ENCODE measurements at places on chromosomes 2 and 18.

- DNase-seq = no peak
These were observed 18.1 kb upstream of the LYPD6B start for GRCh38 chr2:149020432-149020851.

DNA sequence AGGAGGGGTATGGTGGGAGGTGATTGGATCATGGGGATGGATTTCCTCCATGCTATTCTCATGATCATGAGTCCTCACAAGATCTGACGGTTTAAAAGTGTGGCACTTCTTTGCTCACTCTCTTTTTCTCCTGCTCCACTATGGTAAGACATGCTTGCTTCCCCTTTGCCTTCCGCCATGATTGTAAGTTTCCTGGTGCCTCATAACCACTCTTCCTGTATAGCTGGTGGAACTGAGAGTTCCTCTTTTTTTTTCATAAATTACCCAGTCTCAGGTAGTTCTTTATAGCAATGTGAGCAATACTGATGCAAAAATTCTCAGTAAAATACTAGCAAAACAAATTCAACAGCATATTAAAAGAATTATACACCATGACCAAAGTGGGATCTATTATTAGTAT lies 728.5 kb upstream of the SLC8A1 start:
- DNase-seq = no peak

GRCh38 chr2:23493846-23494245 lies 108.9 kb downstream of the KLHL29 start:
- no peak for DNase-seq

DNA sequence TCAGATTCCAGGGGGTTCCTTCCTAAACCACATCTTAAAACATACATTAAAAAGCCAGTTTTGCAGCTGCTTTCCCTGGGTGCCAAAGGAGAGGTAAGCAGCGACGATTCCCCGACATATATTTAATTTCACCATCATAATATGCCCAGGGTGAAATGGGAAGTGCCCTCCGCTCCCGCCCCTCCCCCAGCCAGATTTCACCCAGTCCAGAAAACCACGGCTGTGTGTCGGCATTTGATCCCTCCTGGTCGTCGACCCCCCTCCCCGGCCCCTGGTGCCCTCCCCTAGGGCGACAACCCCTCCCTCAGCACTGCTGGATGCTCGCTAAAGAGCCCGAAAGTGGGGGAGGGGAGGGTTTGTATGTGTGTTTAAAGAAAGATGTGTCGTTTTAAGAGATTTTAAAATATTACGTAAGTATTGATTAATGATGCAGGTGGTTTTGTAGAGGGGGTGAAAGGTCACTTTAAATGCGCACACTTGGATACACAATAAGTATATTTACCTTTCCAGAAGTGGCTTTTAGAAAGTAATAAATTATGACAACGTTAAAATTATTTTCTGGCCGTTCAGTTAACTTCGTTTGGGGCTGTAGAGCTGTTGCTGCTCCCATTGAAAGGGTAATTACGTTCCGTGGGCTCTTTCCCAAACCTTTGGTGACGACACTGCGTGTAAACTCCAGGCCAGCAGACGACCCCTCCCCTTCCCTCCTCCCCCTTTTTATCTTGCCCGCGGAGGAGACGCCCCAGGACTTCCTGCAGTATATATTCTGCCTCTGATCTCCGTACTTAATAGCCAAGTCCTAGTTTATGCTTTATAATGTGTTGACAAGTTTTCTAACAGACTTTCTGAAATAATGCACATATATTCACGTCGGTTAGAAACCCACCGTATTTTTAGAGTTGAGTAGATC lies 3.4 kb upstream of the BCL11A start:
- no peak for DNase-seq

- no peak for DNase-seq
These were observed 33.0 kb downstream of the MAL start for GRCh38 chr2:95058466-95058988.

GRCh38 chr2:46379213-46380037 lies 82.2 kb downstream of the EPAS1 start:
- DNase-seq = no peak

GRCh38 chr2:208983486-208983885 lies 440.4 kb upstream of the MAP2 start:
- DNase-seq = no peak

GRCh38 chr2:10688921-10689807 lies 611 bp downstream of the NOL10 start:
- no peak for DNase-seq

GRCh38 chr18:61664419-61665084 lies 228.3 kb downstream of the RNF152 start:
- DNase-seq = no peak

DNA sequence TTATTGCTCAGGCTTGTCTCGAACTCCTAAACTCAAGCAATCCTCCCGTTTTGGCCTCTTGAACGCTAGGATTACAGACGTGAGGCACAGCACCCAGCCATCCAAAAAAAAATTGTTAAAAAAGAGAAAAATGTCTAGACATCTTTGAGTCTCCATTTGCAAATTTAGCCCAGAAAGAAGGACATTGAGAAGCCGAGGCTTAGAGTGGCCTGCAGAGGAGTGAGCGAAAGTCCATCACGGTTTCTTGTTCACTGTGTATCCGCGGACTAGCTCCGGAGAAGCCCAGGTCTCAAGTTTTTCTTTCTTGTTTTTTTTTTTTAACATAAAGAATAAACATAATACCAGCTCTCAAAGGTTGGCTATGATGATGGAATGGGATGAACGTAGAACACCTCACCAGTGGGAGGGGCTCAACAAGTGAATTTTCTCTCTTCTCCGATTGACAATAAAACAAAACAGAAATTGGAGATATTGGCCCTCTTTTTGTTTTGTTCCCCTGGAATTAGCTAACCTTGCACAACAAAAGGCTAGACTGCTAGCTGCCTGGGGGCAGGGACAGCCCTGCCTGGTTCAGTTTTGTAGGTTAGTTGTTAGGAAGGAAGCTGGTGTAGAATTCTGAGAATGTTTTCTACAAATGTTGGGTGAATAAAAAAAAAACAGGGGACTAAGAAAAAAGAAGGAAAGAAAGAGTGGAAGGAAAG lies 163.4 kb downstream of the MYCN start:
- no peak for DNase-seq

DNA sequence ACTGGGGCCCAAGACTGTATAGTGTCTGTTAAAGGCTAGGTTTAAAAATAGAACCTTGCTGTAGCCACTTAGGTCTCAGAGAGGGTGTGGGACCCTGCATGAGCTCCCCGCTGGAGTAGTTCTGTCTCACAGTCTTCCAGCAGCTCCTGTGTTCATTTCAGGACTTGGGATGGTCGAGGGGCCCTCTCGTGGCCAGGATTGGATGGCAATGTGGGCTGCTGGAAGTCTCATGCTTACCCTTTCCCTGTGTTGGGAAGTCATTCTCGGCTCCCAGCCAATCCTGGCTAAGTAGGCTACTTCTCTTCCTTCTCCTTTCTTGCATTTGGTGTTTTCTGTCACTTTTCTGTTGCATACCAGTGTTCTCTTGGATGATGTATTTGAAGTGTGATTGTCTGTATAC lies 284.0 kb upstream of the GCFC2 start:
- no peak for DNase-seq

DNA sequence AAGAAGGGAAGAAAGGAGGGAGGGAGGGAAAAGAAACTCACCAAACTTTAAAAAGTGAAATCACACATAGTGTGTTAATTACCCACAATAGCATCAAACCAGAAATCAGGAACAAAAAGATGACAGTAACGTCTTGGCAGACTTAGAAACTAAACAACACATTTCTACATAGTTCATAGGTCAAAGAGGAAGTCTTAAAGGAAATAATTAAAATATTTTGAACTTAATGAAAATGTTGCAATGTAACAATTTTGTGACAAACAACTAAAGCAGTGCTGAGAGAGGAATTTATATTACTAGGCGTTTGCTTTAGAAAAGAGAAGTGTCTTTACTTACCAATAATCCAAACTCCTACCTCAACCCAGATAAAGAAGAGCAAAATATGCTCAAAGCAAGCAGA lies 505.0 kb upstream of the ID2 start:
- no peak for DNase-seq

GRCh38 chr2:61536180-61536571 lies 2.0 kb downstream of the XPO1 start:
- no peak for DNase-seq

DNA sequence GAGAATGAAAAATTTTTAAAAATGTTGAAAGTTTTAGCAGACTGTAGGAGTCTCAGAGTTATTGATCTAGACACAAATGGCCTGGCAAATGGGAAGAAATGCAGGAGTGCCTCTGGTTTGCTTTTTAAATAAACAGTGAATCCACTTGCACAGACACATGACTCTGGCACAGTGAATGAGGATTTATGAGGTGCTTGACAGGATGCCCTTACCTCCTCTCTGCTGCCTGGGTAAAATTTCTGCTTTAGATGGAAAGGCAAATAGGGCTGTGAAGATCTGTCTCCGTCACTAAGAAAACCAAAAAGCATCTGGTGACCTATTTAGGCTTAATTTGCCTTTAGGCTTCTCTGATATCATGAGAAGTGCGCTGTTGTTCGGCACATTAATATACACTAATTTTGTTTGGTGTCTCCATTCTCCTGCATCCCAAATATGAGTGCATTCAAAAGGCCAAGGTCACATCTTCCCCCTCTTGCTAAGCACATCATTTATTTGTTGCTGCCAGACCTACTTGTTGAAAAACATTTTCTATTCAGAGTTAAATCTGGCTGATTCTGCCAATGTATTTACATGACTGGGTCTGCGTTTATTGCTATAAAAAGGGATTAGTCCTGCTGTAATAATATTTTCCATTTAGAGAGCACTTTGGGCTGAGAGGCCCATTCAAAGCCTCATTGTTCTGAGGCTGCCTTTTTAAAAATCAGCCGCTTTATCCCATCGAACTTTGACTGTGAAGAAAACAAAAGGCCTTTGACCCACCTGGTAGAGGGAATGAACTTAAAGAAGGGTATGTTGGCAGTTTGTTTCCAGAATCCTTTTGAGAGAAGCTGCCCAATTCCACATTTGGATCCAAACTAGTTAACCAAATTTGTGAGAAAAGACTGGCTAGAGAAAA lies 94.9 kb downstream of the RNF152 start:
- no peak for DNase-seq

- DNase-seq = no peak
These were observed 46.4 kb upstream of the PMAIP1 start for GRCh38 chr18:59853380-59853779.

DNA sequence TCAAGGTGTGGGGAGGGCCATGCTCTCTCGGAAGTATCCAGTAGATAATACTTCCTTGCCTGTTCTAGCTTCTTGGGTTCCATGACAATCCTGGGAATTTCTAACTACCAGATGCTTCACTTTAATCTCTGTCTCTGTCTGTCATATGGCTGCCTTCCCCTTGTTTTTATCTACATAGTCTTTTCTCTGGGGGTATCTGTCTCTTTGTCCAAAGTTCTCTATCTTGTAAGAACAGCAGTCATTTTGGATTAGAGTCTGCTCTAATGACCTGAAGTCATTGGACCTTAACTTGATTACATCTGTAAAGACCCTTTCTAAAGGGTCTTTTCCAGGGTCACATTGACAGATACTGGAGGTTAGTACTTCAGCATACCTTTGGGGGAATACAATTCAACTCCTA lies 11.4 kb upstream of the EPB41L5 start:
- no peak for DNase-seq

DNA sequence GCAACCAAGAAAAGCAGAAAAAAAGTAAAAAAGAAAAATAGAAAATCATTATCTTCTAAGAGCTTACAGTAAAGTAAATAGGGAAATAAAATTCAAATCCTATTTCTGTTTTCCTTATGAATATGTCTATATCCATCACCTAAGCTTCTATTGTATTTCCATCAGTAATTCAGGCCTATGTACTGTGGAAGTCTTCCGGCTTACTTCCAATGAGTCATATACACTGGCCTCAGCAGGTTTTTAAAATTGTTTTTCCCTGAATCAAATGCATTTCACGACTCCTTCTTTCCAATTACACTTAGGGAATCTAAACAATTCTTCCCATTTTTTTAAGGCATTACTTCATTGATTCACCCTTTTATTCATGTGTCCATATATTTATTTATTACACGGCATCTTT lies 164.7 kb downstream of the CCDC102B start:
- DNase-seq = no peak

DNA sequence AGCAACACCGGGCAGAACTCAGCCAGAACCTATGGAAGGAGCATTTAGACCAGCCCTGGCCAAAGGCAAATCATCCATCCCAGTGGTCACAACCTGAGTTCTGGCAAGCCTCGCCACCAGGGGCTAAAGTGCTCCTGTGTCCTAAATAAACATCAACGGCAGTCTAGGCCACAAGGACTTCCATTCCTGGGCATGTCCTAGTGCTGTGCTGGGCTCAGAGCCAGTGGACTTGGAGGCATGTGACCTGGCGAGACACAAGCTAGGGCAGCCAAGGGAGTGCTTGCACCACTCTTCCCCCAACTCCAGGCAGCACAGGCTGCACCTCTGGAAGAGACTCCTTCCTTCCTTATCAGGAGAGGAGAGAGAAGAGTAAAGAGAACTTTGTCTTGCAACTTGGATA lies 69.0 kb downstream of the ST6GAL2 start:
- DNase-seq = no peak

- no peak for DNase-seq
These were observed 27.4 kb upstream of the CCNYL1 start for GRCh38 chr2:207683879-207684627.

- no peak for DNase-seq
These were observed 548.8 kb downstream of the PARD3B start for GRCh38 chr2:205094031-205094430.

- DNase-seq = no peak
These were observed 85.4 kb upstream of the ZCCHC2 start for GRCh38 chr18:62437235-62438017.

GRCh38 chr18:46793565-46793964 lies 36.7 kb upstream of the ST8SIA5 start:
- DNase-seq = no peak

GRCh38 chr18:25097569-25098056 lies 254.4 kb downstream of the ZNF521 start:
- DNase-seq = no peak

DNA sequence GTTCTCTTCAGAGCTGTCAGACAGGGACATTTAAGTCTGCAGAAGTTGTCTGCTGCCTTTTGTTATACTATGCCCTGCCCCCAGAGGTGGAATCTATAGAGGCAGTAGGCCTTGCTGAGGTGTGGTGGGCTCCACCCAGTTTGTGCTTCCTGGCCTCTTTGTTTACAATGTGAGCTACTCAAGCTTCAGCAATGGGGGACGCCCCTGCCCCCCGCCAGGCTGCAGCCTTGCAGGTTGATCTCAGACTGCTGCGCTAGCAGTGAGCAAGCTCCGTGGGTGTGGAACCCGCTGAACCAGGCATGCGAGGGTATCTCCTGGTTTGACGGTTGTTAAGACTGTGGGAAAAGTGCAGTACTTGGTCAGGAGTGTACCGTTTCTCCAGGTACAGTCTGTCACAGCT lies 24.0 kb upstream of the PAIP2B start:
- no peak for DNase-seq

- no peak for DNase-seq
These were observed 41.6 kb upstream of the NRP2 start for GRCh38 chr2:205640716-205641115.

Data from stimulated activated CD8-positive, alpha-beta memory T cell treated with anti-CD3 and anti-CD28 coated beads, Interleukin-15, amount 100 ng/mL, for 4 hours (primary cell).